ENCODE measurements at places on chromosomes 12 and 14.
A peak's percentile ranks its signal among the peaks of the same experiment; 100 is the strongest.

DNA sequence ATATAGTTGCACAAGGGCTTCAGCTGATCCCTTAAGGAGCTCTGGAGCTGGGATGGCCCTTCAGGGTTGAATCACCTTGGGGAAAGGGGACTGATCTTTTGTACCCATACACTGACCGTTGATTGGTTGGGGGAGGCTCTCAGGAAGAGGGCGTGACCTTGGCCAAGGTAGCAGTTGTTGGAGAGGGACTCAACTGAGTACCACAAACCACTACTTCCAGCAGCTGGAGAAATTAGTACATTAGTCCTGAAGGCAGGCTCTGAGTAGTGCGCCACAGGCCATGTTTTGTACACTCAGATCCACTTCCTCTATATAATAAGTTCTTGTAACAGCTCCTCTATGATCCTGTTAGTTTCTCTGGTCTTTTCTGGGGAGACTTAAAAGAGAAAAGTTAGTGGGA, 317.6 kb downstream of the CCDC91 start:
- no peak for DNase-seq

DNA sequence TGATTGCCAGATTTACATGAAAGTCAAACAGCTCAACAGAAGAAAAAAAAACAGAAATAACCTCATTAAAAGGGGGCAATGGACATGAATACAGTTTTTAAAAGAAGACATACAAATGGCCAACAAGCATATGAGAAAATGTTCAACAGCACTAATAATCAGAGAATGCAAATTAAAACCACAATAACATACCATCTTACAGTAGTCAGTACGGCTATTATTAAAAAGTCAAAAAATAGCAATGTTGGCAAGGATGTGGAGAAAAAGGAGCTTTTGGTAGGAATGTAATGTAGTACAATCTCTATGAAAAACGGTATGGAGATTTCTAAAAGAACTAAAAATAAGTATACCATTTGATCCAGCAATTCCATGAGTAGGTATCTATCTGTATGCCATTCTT, 272.1 kb downstream of the CEP128 start:
- DNase-seq, result no peak

GRCh38 chr12:11147420-11147819, 13.0 kb upstream of the TAS2R30 start:
- no peak for DNase-seq

GRCh38 chr12:53224061-53224896, 7.7 kb downstream of the RARG start:
- no peak for DNase-seq

DNA sequence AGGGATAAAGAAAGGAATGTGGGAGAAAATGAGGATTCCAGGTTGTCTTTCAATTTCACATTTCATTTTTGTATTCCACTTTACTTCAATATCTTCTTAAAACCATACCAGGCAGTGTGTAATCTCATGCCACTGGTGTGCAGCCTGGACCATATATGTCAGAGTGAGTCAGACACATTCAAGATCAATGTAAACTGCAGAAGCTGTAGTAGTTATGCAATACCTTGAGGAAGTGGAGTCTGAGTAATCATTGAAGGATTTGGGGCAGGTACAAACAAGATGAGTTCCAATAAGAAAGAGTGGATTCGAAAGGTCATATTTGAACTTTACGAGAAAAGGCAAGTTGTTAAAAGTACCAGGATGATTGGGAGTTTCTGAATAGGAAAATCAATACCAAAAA, 14.1 kb downstream of the PLCZ1 start:
- DNase-seq, result no peak

DNA sequence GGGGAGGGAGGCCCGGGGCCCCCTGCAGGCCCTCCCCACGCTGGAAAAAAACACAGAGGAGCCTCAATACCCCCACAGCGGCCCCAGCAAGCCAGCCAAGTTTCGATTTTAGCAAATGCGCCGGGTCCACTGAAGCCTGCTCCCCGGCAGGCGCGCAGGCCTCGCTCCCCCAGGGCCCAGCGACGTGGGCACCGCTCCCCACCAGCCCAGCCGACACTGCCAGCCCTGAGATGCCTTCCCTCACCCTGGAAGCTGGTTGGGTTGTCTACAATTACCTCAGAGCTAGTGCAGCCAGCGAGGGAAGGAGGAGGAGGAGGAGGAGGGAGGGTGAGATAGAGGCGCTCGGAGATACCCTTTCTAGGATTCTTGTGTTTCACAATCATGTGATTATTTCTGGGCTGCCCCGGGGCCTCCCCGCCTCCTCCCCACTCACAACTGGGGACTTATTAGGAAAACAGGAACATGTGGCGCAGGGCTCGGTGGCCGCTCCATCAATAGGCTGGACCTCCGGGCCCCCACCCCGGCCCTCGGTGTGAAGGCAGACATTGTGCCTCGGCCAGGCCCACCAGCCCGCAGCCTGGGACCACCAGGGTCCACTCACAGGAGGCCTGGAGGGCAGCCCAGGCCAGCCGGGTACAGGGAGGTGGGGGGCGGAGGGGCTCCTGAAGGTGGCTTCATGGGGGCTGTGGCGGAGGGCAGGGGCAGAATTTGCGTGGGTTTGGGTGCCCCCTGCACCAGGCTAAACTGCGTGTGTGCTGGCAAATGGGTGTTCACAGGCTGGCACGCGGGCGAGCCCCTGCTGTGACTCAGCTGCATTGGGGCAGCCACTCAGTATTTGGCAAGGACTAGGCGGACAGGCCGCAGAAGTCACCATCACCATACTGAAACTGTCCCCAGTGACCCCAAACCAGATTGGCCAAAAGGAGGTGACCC, 109.9 kb downstream of the NCOR2 start:
- no peak for DNase-seq

DNA sequence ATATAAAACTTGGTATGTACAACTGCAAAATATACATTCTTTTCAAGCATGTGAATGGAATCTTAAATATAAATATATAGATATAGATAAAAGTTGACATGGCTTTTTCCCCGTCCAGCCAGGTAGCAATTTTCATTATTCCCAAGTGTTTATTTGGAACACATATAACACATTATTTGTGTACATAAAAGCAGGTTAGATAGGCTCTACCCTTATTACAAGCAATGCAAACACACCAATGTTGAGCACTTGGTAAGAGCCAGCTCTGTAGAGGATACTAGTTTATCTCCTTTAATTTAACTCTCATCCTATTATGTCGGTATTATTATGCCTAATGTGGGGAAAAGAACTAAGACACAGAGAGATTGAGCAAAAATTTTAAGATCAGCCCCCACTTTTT, 7.0 kb upstream of the INSM2 start:
- DNase-seq, result no peak

DNA sequence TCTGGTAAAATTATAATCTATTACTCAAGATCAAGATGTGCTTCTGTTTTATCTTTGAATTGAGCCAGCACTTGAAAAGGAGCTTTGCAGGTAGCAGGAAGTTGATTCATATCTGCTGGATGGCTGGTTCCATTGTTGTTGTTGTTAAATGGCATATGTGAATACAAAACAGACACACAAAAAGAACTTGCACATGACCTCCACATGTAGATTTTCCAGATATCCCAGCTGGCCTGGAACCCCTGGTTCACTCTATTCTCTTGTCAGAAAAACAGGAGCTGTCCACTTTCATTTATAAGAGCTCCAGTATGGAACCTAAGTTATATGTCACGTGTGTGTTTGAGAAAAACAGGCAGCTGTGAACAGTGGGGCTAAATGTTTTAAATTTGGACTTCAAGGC, 273.9 kb downstream of the TMEM132D start:
- no peak for DNase-seq

DNA sequence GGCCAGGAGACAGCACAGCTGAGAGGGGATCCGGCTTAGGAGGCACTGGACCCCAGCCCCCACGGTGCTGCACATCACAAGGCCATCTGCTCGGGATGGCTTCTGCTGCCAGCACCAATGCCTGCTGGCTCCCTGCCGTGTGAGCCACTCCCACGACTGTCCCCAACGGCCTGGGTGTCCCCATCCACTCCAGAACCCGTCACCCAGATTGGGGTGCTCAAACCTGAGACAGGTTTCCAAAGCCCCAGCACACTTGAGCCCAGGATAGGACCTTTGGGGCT, 102.4 kb downstream of the RFLNA start:
- DNase-seq, result no peak

GRCh38 chr12:27162229-27162537, 79.8 kb upstream of the C12orf71 start:
- DNase-seq, result no peak

DNA sequence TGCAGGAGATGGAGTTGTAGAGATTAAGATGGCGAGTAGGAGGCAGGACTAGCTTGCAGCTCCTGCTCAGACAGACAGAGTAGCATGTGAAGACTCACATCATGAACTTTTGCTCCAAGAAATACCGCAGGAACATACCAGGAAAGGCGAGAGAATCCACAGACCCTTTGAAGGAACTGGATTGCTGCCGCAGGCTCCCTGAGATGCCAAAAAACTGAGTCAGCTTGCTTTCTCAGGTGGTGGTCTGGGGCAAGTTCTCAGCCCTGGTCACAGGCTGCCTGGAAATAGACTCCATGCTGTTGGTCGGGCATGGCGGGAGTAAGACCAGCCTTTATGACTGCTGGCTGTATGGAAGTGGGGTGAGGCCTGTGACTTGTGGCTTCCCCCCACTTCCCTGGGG, 163.6 kb upstream of the NAV3 start:
- DNase-seq, result no peak

DNA sequence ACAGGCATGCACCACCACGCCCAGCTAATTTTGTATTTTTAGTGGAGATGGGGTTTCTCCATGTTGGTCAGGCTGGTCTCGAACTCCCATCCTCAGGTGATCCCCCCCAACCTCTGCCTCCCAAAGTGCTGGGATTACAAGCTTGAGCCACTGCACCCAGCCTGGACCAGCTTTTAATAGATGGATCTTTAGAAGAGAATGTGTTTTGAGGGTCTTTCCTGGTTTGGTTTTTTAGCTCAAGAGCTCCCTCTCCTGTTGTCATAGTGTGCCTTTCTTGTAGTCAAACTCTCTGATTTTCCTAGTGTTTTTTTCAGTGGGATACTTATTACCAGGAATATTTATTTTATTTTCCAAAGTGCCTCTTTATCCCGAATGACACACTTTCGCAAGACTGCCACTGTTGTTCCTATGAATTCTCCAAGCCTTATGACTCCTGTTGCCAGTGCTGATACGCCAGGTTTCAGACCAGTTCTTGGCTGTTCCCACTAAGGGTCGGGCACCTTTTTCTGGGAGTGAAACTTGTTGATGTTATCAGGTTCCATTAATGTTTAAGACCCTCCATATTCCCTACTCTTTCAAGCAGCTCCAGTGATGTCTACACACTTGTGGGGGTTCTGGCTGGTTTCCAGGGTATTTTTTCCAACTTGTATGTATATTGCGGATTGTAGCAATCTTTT, 31.5 kb upstream of the LIMA1 start:
- DNase-seq, result peak; percentile 11

DNA sequence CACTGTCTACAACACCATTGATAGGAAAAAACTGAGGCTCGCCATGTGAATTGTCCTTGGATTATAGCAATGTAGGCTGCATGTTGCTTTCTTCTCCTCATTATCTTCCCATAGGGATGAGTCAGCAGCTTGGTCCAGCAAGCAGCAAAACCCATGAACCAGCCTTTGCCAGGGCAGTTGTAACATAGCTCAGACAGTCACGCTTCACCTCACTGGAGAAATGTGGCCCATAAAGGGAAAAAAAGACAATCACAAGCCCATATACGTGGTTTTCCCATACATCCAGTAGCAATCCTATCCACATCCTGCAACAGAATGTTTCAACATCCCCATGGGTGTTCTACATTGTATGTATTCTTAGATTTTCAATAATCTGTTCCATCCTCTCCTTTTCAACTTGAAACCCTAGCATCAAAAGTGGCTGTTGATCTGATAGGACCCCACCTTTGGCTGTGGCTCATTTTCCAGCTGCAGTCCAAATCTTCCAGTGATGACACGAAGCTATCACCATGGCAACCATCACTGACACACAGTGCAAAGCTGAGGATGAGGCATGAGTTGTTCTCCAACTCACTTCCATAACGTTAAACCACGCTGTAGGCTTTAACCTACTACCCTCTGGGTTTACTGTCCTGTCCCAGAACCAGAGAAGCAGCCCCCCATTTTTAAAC, 34.0 kb downstream of the GRIN2B start:
- no peak for DNase-seq

DNA sequence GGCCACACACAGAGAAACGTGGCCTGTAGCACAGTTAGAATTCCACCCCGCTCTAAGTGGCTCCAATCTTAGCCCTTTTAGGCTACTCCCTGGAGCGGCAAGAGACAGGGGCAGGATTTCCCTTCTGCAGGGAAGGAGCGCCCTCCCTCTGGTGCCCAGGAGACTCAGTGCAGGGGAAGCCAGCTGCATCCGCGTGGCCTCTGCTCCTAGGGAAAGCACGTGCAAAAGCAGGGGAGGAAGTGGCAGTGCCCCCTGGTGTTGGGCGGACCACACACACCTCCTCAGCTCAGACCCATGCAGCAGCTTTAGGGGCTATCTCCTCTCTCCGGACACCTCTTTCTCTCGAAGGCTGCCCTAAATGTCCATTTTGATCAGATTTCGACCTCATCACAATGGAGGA, 50.0 kb downstream of the SPRING1 start:
- DNase-seq, result no peak

- DNase-seq, result no peak
Observed at GRCh38 chr14:29749327-29749726, 178.3 kb downstream of the PRKD1 start.

DNA sequence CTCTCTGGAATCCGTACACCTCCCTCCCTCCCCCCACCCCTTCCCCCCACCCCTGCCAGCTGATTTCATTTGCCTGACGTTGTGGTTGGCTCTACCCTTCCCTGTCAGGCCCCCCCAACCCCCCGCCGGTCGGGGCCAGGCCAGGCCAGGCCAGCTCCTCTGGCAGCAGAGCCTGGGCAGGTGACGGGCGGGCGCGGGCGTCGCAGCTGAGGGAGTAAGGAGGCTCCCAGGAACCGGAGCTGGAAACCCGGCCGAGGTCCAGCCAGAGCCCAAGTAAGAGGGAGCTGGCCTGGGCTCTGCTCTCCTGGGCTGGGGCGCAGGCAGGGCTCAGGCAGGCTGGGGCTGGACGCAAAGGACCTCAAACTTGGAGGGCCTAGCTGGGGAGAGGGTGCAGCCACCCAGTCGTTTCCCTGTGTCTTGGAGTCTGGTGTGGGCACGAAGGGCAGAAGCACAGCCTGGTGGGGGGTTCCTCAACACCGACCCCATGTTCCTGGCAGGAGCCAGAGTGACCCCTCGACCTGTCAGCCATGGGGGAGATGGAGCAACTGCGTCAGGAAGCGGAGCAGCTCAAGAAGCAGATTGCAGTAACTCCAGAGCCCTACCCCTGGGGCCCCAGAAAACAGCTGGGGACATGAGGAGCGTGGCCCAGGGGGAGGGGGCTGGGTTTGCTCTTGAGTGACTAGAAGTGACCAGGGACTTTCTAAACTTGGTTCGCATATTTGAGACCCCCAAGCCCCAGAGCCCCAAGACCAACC, at the start of gene GNB3:
Gene GNB3 (plus strand): TSS at position 165 of the 755 bp plus-strand sequence. CDS start 363 bp downstream, at position 528.
- DNase-seq, result no peak

All from NCI-H774 (cell line).